ENCODE measurements at places on chromosomes 6 and 20.

DNA sequence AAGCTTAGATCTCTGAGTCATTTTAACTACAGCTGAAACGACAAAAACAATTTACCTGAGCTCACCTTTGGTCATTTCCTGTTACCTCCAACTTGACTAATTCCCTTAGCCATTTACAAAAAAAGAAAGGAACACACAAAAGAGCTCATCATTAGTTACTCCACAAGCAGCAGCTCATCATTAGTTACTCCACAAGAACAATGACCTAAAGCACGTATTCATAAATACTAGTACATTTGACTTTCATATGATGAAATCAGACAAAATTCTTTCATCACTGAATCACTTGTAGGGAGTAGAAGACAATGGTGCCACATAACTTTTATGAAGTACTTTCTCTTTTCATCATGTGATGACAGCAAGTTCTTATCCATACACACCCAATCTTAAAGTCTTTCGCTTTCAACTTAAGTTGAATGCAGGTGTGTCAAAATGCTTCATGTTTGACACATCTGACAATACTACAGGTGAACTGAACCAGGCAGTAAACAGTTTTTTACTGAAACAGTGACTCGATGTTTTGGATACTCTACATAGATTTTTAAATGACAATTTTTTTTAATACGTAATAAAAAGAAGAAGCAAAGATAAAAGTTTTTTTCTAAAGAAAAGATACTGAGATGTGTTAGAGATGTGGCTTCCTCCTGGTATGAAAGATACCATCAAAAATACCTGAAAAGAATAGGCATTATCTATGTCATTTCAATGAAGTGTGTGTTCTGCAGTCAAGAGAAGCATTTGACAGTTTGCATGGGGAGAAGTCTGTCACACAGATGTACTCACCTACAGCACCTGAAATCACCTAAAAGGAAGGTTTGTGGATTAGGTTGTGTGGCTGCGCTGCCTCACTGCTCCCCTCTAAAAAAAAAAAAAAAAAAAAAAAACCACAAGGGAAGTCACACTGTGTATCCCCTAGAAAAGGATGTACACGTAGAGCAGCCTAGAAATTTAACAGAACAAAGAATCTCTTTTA, 109.1 kb downstream of the PRDM1 start:
- DNase-seq: peak; percentile 51

- DNase-seq: no peak
These were observed 134.9 kb upstream of the THBS2 start for GRCh38 chr6:169388395-169389166.

DNA sequence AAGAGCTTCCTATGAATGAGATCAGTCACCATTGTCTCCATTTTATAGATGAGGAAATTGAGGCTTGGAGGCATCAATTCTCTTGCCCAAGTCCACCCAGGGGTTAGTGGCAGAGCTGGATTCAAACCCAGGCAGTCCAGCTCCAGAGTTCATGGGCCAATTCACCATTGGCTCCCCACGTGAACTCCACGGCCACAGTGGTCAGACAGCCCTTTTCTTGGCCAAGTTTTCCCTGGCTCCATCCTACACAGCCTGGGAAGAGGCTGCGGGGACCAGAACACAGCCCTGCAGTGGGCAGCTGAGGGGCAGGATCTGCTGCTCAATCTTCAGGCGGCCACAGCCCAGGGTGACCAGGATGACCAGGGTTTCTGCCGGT, 20.5 kb downstream of the TGM2 start:
- DNase-seq: no peak

DNA sequence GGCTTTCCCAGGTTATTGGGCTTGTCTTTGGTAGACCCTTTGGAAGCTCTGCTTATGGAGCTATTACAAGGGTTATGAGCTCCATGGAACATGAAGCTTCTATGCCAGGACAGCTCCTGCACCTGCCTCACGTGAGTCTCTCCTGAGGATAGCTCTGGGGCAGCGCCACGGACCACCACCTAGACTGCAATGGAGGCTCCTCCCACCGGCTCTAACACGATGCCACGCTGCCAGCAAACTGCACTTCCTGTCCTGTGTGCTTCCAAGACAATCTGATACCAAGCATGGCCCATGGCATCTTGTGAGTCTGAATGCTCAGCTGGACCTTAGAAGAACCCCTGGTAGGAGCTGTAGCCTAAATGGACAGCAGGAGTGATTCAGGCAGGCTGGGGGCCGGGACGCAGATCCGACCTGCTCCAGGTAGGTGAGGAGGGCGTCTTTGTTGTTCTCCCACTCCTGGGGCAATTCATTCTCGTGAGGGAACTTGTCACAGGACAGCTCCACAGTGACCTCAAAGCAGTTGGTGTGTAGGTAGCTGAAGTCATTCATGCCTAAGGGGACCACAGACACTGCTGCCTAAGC, 5.5 kb downstream of the CPXM1 start:
- no peak for DNase-seq

- no peak for DNase-seq
These were observed 70.1 kb downstream of the SLX4IP start for GRCh38 chr20:10504994-10505730.

- no peak for DNase-seq
These were observed 3.1 kb downstream of the STK38 start for GRCh38 chr6:36544228-36544627.

DNA sequence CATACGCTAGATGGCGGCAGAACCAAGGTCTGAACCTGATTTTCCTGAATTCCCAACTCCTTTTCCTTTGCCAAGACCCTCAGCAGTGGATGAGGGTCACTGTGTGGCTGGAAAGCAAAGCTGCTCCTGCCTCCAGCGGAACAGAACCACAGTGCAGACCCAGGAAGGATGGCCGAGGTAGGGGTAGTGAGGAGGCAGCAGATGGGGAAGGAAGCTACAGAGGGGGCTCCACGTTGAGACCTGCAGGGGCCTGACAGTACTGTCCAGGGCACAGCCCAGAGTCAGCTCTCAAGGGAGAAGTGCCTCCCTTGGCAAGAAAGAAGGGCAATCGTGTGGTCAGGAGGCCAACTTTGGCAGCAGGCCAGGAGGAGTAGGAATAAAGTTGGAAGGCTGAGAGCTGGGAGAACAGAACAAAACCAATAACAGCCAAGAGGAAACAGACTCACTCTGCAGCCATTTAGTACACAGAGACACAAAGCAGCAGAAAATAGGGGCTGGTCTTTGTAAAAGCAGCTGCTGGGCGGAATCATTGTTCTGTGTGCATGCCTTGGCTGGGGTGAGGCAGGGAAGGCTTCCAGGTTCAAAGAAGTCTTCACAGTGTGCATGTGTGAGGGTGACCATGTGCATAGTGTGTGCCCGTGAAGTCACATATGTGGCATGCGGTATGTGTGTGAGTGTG, 3.1 kb downstream of the GABRR2 start:
- DNase-seq: no peak

- peak; percentile 35 for DNase-seq
These were observed at the start of gene UBE2V1 for GRCh38 chr20:50112512-50113419. Gene UBE2V1, minus strand, starts transcription at chr20:50113150. Its CDS starts 22 bp downstream, at chr20:50113128.

DNA sequence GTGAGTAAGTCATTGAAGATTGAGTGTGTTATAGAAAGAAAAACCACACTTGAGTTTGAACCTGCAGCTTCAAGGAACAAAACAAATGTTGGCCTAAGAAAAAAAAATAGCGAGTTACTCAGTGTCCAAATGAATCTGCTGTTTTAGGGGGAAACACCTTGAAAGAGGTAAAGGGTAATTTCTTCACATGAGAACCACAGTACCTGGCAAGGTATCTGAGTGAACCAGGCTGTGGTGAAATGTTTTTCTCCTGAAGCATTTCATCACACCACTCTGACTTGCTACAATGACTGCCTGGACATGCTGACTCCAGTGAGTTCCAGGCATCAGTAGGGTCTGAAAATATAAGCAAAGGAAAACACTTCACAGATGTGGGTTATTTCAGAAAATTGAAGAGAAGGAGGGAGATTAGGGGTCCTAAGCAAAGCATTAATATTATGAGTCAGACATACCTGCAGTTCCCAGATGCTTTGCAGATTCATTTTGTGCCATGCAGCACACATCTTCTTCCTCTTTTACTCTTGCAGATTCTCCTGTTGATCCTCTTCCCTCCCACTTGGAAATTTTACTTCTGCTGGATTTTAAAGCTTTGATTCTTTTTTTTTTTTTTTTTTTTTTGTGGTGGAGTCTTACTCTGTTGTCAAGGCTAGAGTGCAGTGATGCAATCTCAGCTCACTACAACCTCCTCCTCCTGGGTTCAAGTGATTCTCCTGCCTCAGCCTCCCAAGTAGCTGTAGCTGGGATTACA, 206.2 kb upstream of the SGK1 start:
- no peak for DNase-seq

- DNase-seq: no peak
These were observed 62.0 kb downstream of the GFOD1 start for GRCh38 chr6:13425270-13425873.

DNA sequence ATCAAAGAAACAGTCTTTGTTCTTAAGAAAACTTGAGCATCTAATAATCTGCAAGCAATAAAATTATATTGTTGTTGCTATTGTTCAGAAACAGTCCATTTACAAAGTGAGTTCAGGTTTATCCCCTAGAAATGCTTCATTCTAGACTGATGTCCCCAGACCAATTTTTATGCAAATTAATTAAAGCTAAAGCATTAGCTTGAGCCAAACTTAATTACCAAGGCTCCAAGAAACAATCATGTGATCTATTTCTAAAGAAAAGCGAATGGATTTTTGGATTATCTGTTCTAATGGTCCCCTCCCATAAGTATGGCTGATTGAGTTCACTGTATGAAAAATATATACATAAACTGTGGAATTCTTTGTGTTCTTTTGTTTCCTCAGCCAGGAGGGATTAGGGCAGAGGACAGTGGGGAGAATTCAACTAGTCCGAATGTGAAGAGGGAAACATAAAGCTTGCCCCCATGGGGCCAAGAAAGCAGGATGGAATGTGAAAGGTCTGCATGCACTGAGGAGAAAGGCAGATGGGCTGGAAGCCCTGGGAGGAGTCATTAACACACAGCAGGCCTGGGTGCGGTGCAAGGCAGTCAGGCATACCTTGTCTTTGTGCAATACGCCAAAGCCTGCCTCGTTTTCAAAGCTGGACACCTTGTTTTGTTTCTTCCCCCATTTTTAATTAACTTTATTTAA, 597.1 kb downstream of the KIF16B start:
- no peak for DNase-seq

DNA sequence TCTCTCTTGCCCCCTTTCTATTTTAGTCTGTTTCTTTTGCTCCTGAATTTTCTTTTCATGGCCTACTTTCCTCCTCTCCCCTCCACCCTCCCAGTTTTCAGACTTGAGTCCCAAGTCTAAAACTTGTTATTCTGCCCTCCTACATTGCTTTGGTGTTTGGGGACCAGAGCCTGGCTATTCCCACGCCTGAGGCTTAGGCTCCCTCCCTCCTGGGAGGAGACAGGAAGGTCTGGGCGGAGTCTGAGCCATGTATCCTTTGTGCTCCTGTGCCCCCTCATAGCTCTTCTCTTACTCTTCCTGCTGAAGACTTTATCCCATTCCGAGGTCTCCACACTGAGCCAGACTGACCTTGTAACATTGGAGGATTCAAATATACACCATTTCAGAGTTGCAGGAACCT, 69.5 kb downstream of the DAAM2 start:
- DNase-seq: no peak

GRCh38 chr6:12298017-12298978, 8.1 kb downstream of the EDN1 start:
- DNase-seq: no peak

DNA sequence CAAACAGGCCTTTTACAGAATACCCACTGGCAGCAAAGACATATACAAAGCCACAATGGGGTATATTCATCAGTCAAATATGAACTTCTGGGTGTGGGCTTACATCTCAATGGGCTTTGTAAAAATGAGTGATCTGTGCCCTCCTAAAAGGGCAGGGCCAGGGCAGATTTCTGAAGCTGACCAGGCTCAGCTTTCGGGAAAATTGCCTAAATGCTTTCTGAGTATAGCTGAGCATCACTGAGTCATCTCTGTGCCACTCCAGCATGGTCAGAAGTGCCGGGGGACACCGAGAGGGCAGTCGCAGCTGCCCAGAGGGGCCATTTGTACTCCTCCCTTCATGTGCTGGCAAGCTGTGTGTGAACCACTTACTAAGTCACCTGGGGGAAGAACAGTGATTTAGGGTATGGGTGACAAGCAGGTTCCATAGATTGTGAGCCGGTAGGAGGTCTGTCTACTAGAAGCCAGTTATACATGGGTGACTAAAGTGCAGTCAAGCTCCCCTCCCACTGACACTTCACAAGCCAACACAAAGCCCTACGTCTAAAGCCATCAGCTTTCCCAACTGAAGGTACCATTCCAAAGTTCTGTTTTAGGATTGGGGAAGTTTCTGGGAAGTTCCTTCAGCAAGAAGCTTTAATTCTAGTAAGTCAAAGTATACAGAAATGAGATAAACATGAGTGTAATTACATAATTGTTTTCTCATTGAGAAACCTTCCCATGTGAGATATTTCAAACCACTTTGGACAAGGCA, 147.6 kb upstream of the TAB2 start:
- DNase-seq: no peak

- no peak for DNase-seq
These were observed 75.2 kb downstream of the SOX4 start for GRCh38 chr6:21668795-21669194.
